ENCODE measurements at places on chromosomes 2 and 18.

DNA sequence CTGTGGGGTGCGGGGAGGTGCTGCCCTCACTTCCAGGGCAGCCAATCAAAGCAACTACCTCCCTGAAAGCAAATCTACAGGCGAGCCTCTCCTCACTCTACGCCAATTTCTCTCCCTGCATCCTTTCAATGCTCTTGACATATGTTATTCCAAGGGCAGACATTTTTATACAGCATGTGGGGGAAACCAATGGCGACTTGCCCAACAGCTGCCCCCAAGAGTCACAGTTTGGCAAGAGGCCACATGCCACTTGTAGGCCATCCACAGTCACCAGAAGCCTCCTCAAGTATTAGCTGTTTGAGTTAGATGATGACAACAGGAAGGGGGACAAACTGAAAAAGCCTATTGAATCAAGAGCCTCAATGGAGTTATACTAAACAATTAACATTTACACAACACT is 114.6 kb downstream of the MYO5B start:
- DNase-seq: no peak

GRCh38 chr2:24121066-24121465 is 2.1 kb downstream of the PFN4 start:
- no peak for DNase-seq

DNA sequence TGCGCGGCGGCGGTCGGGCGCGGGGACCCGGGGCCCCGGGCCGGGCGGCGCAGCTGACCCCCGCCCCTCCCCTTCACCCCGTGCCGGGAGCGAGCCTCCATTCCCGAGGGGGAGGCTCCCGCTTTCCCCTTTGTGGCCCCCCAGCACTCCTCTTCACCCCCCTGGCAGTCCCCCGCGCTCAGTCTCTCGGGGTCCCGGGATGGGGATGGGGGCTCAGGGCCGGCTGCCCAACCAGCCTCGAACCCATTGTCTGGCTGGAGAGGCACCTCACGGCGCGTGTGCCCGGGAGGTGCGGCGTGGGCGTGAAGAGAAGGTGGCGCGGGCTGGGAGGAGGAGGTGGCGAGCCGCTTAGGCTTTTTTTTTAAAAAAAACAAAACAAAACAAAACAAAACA is 748 bp downstream of the FMNL2 start:
- no peak for DNase-seq

- DNase-seq: no peak
Observed at GRCh38 chr18:59697236-59697932, at the start of gene CCBE1. CCBE1 (minus strand) TSS chr18:59697423.

- DNase-seq: no peak
Observed at GRCh38 chr2:41160439-41160838, 708.5 kb upstream of the SLC8A1 start.

GRCh38 chr2:147649998-147650397 is 194.8 kb upstream of the ACVR2A start:
- no peak for DNase-seq

- no peak for DNase-seq
Observed at GRCh38 chr2:74429487-74430451, 8.2 kb downstream of the WDR54 start.

DNA sequence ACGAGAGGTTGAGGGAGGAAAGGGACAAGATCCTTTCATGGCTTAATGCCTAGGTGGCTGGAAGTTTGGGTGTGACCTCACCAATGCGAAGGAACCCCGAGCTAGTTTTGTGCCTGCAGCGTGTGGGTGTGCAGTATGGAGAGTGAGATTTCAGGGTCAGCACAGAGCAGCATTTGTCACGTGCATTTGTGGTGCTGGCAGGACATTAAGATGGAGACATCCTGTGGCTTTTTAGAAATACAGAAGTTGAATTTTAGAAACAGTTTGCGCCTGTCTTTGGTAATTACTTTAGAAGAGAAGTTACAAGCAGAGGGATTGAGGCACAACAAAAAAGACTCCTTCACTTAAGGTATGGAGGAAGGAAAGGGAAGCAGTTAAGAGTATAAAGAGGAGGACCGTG is 258.2 kb upstream of the THUMPD2 start:
- DNase-seq: no peak

GRCh38 chr2:168207851-168208250 is 39.5 kb downstream of the STK39 start:
- no peak for DNase-seq

- DNase-seq: peak; percentile 74
Observed at GRCh38 chr2:191696001-191696400, 18.1 kb downstream of the NABP1 start.

GRCh38 chr2:224110811-224111210 is 71.7 kb upstream of the SERPINE2 start:
- DNase-seq: no peak

DNA sequence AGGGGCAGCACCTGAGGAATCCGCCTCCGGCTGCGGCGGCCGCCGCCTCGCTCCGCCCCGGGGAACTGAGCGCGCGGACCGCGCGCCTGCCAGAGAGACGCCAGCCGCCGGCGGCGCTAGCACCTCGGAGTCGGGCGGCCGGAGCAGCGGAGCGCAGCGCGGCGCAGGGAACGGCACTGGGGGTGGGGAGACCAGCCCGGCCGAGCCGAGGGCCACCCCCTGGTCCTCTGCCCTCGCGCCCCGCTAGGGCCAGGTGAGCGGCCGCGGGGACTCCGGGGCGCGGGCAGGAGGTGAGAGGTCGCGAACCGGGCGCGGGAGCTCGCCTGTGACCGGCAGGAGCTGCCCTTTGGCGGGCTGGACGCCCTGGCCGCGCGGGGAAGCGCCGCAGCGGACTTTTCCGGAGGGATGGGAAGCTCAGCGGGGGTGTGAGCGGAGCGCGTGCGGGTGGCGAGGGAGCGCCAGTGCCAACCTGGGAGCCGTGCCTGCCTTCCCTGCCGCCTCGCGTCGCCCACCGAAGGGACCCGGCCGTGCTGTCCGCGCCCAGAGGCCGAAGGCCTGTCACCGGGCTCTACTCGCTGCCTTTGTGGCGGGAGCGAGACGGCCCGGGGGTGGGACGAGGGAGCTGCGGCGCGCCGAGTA is at the start of gene GREB1L:
Gene GREB1L (plus strand): TSS at position 92 of the 639 bp plus-strand sequence. CDS start 141,287 bp downstream, outside the sequence.
- no peak for DNase-seq

DNA sequence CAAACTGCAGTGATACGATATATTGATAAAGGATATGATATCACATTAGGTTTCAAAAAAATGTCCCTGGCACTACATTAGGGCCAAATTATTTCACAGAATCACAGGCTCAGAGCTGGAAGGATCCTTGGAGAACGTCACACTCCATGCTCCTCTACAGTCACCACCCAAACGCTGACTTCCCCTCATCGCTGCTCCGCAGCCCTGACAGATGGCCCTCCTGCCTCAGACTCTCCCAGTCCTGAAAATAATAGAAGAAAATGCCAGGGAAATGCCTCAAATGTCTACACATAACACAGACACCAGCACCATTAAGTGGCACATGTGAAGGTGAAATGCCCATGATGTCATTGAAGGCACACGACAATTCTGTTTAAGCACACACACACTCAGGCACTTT is 72.0 kb downstream of the ZNF521 start:
- DNase-seq: no peak

GRCh38 chr2:229205704-229206103 is 65.4 kb downstream of the PID1 start:
- no peak for DNase-seq

GRCh38 chr18:57767259-57768050 is 35.7 kb downstream of the ATP8B1 start:
- DNase-seq: no peak

- DNase-seq: no peak
Observed at GRCh38 chr2:168705534-168706470, 96.6 kb upstream of the NOSTRIN start.

DNA sequence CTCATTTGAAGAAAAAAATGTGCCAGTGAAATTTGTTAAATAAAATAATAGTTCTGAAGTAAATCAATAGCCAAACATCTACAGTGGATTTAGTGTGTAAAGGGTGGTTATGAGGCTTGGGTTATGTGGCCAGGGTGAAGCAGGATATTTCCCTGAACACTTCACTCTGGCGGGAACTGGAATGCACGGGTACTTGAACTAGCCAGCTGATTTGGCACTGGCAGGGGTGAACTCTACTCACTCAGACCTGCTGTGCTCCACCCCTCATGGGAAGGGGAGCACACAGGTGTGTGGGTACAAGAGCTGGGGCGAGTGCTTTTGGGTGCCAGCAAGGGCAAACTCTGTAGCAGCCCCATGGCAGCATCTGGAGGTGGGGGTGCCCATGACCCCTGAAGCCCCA is 278.2 kb downstream of the CALCRL start:
- DNase-seq: no peak

DNA sequence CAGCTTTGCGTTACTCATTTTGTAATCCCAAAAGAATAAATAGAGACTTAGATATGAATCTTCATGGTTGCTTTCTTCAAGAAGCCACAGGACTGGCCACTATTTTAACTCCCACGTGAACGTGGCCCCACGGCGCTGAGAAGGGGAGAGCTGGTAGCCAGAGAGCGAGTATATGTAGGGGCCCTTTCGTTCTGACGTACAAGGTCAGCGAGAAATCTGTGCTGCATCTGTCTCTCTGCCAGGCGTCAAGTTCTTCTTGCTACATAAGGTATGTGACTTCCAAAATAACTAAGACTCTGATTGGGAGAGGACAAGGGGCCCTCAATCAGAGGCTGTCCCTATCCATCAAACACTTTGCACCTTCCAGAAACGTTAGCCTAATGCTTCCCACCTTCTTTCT is 149.2 kb downstream of the PLEKHA3 start:
- no peak for DNase-seq

DNA sequence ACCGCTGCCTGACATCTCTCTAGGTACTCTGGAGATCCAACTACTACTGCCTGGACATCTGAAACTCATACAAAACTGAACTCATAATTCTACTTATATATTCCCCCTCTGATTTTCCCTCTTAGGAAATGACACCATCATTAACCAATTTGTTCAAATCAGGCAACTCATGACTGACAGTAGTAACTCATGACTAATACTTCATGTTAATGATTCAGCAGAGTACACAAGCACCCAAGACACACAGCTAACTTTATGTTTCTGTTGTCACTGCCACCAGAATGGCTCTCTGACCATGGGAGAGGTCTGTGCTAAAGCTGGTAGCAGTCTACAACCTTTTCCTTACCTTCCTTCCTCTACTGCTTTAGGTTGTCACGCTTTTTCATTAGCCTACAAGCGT is 91.1 kb downstream of the ITSN2 start:
- DNase-seq: no peak

- DNase-seq: no peak
Observed at GRCh38 chr2:224449212-224450147, 47.6 kb upstream of the FAM124B start.

- no peak for DNase-seq
Observed at GRCh38 chr18:35927430-35927829, 45.0 kb upstream of the RMP24 start.

DNA sequence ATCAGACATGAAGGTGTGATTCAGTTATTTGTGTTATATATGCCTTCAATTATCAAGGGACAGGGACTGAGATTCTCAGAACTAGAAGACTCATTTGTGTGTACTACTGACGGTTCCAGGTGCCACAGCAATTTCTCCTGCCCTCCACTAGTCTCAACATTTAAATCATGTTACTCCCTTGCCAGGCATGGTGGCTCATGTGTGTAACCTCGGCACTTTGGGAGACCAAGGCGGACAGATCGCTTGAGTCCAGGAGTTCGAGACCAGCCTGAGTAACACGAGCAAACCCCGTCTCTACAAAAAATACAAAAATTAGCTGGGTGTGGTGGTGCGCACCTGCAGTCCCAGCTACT is 1.1 kb downstream of the CNDP2 start:
- DNase-seq: no peak

GRCh38 chr2:138486363-138487198 is 15.0 kb upstream of the SPOPL start:
- no peak for DNase-seq

GRCh38 chr2:181784556-181784955 is 104.2 kb upstream of the NEUROD1 start:
- no peak for DNase-seq

DNA sequence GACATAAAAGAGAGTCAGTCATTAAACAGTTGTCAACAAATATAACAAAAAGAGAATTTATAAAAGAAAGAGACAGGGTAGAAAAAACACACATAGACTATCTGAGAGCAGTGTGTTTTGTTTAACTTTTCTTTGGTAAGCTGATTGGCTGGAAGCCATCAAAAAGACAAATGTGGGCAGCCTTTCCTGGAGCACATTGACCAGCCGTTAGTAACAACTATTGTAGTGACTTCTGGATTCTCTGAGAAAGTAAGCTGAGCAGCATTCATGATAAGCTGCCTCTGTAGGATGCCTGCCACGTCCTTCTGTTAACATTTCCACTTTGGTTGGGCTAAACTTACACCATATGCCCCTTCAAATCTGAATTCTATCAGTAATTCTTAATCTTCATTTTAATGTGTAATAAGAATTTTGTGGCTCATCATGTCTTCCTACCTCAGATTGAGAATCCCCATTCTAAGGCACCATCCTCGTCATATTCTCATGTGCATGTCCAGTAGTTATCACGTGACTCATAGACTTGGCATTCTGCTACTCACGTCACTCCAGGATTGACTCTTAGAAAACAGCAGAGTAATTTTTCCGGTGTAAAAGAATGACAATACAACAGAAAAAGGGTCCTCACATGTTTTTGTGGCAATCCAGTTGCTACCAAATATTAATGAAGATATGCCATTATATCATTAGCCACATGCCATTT is 43.4 kb upstream of the DNAJC10 start:
- peak; percentile 75 for DNase-seq

- DNase-seq: no peak
Observed at GRCh38 chr2:109511168-109511567, 102.6 kb downstream of the SEPTIN10 start.

DNA sequence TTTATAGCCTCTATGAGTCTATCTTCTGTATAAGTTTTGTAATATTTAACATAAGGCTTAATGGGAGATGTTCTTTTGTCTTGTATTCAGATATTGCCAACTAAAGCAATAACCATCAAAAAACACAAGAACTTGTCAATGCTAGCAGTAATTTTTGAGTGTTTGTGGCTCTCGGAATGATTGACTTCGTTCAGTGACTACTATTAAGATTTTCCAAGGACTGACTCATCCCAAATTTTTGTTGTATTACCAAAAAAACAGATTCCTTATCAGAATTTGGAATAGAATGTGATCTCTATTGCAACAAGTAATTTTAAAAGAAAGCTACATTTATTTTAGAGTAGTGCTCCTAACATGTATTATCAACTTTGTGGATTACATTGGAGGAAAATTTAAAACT is 8.1 kb downstream of the NABP1 start:
- no peak for DNase-seq

GRCh38 chr2:37629529-37629928 is 41.9 kb downstream of the CDC42EP3 start:
- no peak for DNase-seq

DNA sequence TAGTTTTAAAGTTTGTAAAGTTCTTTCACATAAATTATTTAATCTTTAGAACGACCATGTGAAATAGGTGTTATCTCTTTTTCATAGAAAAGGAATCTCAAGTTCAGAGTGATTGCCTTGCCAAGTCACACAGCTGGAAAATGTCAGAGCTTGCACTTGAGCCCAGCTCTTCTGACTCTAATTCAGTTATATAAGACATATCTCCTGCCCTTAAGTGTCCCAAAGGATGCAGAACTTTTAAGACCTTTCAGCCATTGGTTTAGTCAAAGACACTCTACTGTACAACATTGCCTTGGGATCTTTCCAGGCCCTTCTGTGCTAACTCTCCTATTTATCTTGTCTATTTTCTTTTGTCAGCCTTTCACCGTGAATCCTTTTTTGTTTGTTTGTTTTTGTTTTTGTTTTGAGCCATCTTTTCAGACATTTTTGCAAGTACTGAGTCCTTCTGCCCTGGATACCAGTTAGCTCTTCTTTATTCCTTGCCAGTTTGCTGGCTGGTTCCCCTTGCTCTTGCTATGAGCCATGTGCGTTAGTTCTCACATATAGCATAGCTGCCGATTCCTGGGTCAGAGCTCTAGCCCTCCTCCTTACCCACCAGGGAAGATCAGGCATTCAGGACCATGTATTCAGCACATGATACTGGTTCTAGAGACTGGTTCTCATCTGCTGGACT is 160.0 kb upstream of the MYO3B start:
- DNase-seq: no peak

All from non-pigmented ciliary epithelial cell (primary cell).